ENCODE measurements at places on chromosomes 1 and 21. TPM values are rescaled to one million over a fixed set of nuclear protein-coding genes. Genes with fewer than 3 reads are reported as not detected.

Gene C2CD4D
- 1.3 TPM for total RNA-seq

Gene SLC6A17
- total RNA-seq = 0.46 TPM

Gene OLFML2B
- not detected for total RNA-seq

Gene DYNLT5
- total RNA-seq = not detected

Gene PLA2G2C
- total RNA-seq = 0.30 TPM

Gene CCDC30
- 2.3 TPM for total RNA-seq

Gene STPG1
- total RNA-seq = 4.9 TPM

Gene CD1B
- total RNA-seq = not detected

Data from activated T-helper 2 cell treated with anti-CD3 and anti-CD28 coated beads, Interferon-gamma antibody, Interleukin-2, Interleukin-4, amounts not matched to agents 10 μg/mL and 5 μg/mL and 100 μg/mL, durations not matched to agents 14 hours and 24 hours and 36 hours (primary cell).